ENCODE measurements at places on chromosomes 11 and 22.

GRCh38 chr11:126755526-126755925, 245.0 kb downstream of the KIRREL3 start:
- DNase-seq: no peak

- DNase-seq: no peak
Observed at GRCh38 chr11:55106391-55106790, 155.6 kb upstream of the TRIM48 start.

DNA sequence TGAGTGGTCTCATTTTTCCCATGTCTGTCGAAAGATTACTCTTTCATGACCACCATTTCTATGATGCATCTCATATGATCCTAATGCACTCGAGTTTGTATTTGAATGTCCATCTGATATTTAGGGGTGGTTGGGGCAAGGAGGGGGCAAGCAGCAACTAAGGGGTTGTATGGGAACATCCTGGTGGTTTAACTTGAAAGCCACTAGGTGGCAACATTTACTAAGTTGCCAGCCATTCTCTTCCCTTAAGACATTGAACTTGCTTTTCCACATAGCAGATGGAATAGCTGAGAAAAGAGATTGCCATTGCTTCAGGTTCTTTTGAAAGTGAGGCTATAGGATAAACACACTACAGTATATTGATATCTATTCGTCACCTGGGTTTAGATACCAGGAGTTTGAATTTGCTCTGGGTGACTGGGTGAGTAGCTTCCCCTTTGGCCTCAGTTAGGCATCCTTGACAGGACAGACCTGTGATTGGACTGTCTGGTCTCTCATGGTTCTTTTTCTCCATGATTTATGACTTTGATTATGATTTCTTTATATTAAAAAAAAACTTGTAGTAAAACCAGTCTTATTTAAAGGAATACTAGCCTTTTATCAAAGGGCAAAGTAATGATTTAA, 32.4 kb downstream of the NF2 start:
- DNase-seq: peak; percentile 81

- DNase-seq: no peak
Observed at GRCh38 chr11:20055312-20055711, 105.0 kb downstream of the DBX1 start.

DNA sequence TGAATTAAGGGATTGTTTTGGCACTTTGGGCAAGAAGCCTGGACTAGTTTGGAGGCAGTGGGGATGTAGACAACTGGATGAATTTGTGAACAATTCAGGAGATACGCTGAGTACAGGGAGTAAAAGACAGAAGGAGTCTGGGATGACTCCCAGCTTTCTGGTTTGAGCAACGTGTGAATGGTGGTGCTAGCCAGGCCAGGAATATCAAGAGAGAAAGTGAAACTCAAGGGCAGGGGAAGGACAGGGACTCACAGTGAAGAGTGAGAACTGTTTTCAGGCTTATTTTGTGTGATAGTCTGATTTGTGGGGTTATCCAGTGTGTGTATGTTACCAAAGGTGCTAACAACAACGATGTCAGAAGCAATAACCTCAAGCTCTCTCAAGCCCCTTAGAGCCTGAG, 15.9 kb downstream of the CHRM1 start:
- no peak for DNase-seq

DNA sequence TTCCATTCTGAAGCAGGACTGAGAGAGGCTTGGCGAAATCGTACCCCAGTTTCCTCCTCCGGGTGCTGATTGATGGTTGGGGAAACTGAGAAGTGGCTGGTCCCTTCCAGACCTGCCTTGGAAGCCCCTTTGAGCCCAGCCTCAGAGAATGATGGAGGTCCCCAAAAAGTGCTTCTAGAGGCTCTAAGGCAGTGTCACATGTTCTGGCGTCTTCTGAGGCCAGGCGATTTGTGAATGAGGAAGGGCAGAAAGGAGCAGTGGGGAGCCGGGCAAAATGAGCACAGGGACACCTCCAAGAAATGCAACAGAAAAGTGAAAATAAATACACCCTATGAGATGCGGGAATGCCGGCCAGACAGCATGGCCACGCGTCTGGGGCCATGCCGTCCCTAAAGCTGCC, 1.0 kb upstream of the LIF start:
- DNase-seq: no peak

- DNase-seq: no peak
Observed at GRCh38 chr11:46383974-46384701, 2.7 kb downstream of the MDK start.

GRCh38 chr11:102669664-102670063, 35.9 kb downstream of the MMP27 start:
- no peak for DNase-seq

GRCh38 chr22:36977401-36977861, 41.8 kb downstream of the TST start:
- peak; percentile 57 for DNase-seq

DNA sequence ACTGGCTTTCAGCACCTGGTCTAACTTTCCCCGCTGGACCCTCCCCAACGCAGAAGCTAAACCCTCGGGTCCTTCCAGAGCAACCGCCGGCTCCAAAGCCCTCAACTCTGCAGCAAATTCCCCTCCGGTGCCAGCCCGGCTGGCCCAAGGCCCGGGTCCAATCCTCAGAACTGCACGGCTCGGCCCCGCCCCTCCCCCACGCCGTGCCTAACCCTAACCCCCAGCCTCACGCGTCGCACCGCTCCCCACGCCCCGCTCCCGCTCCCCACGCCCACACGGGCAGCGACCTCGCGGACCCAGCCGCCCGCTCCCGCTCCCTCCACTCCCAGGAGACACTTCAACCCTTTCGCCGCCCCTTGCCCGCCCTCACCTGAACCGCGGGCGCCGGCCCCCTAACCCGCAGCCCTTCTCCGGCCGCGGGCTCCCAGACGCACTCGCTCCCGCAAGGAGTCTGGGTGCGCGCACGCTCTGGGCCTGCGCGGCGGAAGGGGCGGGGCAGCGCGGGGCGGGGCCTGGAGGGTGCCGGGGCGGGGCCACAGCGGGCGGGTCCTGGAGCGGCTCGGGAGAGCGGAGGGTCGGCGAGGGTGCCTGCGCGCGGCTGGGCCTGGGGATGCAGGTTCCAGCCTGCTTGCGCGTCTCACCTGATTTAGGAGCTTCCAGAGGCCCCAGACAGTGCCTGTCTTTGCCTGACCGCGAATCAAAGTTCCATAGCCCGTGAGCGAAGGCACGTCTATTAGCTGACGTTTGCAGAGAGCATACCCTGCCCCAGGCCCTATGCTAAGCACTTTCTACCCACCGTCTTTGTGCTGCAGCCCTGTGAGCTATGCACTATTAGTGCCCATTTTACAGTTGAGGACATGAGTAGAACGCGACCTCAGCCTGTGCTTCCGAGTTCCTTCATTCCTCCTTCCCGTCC, at the start of gene NFRKB:
Gene NFRKB (minus strand): TSS at position 453 of the 916 bp plus-strand sequence. CDS start 2,729 bp downstream, outside the sequence.
- DNase-seq: peak; percentile 72

- DNase-seq: no peak
Observed at GRCh38 chr11:17538054-17538453, 6.2 kb downstream of the USH1C start.

DNA sequence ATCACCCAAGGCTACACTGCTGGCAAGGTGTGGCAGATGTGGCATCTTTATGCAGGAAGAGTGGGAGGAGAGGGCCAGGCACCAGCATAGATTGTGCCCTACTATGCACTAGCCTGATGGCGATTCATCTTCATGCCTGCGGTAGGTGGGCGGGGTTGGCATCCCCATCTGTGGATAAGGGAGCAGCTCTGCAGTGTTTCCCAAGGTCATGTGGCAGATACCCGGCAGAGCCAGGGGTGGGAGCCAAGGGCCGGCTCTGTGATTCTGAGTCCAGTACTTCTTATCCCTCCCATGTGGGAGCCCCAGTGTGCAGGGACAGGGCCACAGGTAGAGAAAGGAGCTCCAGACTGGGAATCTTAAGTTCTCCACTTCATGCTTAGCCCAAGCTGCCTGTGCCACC, 20.0 kb downstream of the CD82 start:
- DNase-seq: no peak

DNA sequence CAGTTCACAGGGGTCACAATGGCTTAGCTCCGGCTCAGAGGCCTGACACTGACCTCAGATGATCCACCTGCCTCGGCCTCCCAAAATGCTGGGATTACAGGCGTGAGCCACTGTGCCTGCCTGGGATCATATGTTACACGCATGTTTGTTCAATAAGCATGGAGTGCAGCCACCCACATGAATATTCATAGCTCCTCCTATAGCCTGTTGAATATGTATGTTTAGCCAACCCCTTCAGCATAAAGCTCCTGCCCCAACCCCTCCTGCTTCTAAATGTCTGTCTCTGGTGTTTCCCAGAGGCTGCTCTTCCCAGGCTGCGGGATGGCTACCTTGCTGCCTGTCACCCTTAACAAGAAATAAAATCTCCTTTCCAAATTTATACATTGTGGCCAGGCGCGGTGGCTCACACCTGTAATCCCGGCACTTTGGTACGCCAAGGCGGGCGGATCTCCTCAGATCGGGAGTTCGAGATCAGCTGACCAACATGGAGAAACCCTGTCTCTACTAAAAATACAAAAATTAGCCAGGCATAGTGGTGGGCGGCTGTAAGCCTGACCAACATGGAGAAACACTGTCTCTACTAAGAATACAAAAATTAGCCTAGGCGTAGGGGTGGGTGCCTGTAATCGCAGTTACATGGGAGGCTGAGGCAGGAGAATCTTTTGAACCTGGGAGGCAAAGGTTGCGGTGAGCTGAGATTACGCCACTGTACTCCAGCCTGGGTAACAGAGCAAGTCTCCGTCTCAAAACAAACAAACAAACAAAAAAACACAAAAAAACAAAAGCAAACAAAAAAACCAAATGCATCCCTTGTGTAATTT, 1.1 kb upstream of the APOBEC3F start:
- no peak for DNase-seq

DNA sequence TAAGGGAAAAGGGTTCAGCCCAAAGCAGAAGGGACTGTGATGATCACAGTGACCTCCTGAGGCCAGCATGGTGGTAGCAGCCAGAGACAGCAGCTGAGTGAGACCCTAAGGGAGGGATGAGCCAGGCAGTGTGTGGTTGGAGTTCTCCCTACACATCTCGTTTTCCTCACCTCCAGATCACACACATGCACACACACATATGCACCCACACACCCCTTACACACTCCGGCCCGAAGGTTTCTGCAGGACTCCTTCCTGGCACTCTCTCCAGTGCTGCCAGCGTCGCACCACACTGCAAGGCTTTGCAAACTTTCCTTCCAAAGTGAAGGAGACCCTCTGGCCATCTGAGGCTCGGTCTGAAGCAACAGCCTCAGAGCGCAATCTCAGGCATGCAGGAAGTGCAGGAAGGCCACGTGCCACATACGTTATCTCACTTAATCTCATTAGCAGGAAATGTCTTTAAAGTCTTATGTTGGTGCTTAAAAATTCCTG, 26.9 kb upstream of the TP53I11 start:
- peak; percentile 30 for DNase-seq

- DNase-seq: peak; percentile 39
Observed at GRCh38 chr11:133947321-133947756, 9.4 kb downstream of the IGSF9B start.

GRCh38 chr11:120819003-120819402, 204.9 kb upstream of the TBCEL start:
- DNase-seq: no peak

GRCh38 chr22:30943368-30943767, 25.2 kb downstream of the MORC2 start:
- DNase-seq: no peak

DNA sequence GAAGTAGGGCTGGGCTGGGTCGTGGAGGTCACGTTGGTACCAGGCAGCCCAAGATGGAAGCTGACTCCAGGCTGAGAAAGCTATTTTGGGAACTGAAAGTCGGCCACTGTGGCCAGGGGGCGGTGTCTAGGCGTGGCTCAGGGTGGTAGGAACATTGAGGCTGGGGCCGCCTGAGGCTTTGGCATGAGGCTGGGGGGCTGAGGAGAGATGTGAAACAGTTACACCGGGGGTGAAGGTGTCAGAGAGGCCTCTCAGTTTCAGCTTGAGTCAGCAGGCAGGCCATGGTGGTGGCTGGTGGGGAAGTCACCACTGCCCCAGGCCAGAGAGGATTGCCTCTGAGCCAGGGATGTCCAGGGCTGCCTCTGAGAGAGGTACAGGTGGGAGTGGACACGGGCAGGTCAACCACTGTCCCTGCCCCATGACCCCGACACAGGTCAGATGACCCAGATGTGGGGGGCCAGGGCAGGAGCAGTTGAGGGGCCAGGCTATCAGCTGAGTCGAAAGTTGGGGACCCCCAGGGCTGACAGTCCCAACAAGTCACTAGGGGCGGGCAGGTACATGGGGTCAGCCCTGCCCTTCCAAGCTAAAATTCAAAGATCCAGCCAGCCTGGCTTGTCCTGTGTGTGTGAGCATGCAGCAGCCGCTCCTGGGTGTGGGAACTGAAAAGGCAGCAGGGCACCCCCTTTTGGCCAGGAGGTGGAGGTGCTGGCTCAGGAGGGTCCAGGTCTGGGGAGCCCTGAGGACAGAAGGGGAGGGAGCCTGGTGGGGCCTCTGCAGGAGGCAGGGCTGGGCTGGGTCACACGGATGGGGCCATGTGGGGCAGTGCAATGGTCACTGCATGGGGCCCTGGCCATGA, 7.2 kb downstream of the KCNK7 start:
- DNase-seq: peak; percentile 77

DNA sequence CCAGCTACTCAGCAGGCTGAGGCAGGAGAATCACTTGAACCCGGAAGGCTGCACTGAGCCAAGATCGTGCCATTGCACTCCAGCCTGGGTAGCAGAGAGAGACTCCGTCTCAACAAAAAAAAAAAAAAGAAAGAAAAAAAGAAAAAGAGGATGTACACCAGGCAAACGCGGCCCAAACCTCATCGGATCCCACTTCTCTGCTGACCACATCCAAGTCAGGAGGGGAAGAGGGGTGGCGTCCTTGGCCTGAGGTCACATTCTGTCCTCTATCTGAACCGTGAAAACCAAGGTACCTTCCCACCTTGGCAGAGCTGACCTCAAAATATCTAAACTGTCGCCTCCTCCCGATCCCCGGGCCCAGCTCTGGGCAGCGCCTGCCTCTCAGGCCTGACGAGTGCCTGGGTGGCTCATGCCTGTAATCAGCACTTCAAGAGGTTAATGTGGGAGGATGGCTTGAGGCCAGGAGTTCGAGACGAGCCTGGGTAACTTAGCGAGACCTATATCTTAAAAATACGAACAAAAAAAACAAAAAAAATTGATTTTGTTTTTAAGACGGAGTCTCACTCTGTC, 25.1 kb downstream of the RGL4 start:
- no peak for DNase-seq

GRCh38 chr11:19869946-19870589, 157.4 kb downstream of the NAV2 start:
- no peak for DNase-seq

DNA sequence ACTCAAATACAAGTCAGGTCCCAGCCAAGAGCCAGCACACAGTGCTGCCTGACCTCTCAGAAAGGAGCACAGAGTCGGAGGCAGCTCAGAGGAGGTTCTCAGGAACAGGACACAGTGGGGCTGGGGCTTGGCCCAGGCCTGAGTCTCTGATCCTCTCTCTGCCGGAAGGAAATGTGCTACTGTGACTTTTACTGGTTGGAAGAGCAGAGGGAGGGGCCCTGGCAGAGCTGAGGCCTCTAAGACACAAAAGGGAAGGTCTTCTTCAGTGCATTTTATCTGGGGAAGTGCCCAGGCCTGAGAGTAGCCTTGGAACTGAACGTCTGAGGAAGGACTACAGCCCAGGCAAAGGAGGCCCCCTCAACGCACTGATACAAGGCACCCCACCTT, 16.2 kb upstream of the CASTOR1 start:
- peak; percentile 56 for DNase-seq

All from choroid plexus epithelial cell (primary cell).